Activated naive CD4-positive, alpha-beta T cell treated with anti-CD3 and anti-CD28 coated beads for 36 hours (primary cell): ENCODE measurements at places on chromosomes 6 and 20.

GRCh38 chr6:9225441-9225871, 790.1 kb upstream of the SLC35B3 start:
- DNase-seq, result no peak

GRCh38 chr6:49676671-49677281, 36.6 kb downstream of the CRISP2 start:
- DNase-seq, result no peak

DNA sequence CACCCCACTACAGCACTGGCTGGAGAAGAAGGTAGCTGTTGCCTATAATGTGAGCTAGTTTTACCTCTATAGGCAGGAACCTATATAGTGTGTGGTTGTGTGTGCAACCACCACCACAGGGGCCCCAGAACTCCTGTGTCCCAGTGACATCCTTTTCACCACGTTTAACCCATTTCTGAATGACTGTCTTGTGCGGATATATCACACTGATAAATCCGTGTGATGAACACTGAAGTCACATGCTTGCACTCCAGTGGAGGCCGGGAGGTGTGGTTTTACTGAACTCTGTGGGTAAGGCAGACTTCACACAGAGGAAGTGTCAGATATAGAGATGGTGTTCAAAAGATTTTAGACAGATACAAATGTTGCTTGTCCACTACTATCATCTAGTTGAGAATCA, 32.5 kb downstream of the SDHAF4 start:
- no peak for DNase-seq

DNA sequence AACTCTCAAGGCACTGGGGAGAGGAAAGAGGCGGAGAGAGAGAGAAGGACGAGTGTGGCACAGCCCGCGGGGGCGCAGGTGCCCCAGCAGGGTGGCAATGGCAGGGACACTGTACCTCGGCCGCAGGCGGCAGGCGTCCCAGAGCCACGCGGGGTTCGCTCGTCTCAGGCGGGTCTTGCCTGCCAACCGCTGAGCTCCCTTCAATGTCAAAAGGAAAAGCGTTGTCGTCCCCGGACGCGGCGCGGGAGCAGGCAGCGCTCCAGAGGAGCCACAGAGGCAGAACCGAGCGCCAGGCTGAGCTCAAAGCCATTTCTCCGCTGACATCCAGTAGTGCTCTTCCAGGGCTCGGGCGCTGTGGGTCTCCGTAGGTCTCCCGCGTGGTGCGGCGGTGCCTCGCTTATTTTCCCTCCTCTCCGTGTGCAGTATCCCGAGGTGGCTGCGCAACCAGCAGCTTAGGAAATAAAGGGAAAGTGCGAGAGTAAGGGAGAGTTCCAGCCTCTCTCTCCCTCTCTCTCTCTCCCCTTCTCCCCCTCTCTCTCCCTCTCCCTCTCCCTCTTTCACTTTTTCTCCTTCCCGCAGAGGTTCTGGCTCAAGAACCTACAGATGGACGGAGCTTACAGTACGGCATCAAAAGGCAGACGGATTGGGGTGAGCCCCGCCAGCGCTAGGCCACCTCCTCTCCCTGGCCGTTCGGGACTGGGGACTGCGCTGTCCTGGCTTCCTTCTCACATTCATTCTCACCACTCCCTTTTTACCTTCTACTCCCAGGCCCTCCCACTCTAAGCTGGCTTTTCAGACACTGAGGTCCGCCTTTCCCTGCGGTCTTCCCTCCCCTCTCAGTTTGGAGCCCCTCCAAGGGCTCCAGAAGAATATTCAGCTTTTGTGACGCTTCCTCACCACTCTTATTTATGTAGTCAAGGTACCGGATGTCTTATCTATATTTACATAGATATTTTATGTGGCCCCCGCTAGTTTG, at the start of gene LAMA4:
TSS of gene LAMA4 (minus strand) at position 727 of the 976 bp plus-strand sequence. CDS start at position 310, 417 bp downstream.
- peak; percentile 28 for DNase-seq

GRCh38 chr6:148760568-148761526, 14.0 kb downstream of the UST start:
- DNase-seq, result peak; percentile 41

DNA sequence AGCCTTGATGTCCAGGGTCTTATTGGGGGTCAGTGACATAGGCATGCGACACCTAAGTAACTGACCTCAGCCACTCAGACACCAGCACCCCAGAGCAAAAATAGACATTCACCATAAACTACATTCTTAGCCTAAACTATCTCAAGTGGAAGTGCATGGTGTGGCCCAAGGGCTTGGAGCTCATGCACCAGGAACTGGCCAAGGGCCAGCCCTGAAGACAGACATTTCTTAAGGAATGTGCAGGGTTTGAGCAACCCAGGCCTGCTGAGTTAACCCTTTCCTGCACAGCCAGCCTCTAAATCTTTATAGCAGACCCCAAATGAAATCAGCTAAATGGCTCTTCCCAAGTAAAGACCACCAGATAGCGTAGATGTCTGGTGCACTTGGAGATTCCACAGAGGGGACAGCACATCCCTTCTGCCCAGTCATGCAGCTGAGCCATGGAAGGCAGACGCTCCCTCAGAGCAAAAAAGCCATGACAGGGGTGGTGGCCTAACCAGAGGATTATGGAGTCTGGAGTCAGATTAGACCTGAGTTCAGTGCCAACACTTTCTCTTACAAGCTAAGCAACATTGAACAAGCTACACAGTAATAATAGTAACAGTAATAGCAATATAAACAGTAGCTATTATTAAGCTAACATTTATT, 222.6 kb downstream of the ZMYND8 start:
- no peak for DNase-seq

DNA sequence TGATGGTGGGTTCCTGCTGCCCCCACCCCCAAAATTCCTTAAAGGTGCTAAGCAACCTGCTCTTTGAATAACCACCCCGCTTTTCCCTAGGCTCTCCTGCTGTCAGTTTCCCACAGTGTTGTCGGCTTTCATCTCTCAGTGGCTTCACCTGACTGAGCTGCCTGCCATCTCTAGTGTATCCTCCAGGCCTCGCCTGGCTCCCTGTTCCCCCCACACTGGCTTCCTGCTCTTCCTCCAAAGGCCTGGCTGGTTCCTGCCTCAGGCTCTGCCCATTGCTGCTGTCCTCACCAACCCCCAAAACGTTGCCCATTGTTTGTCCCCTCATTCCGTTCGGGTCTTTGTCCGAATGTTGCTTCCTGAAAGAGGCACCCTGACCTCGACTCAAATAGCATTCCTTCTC, 93.8 kb upstream of the POPDC3 start:
- DNase-seq, result no peak

GRCh38 chr20:8187740-8188139, 55.7 kb downstream of the PLCB1 start:
- DNase-seq, result no peak

DNA sequence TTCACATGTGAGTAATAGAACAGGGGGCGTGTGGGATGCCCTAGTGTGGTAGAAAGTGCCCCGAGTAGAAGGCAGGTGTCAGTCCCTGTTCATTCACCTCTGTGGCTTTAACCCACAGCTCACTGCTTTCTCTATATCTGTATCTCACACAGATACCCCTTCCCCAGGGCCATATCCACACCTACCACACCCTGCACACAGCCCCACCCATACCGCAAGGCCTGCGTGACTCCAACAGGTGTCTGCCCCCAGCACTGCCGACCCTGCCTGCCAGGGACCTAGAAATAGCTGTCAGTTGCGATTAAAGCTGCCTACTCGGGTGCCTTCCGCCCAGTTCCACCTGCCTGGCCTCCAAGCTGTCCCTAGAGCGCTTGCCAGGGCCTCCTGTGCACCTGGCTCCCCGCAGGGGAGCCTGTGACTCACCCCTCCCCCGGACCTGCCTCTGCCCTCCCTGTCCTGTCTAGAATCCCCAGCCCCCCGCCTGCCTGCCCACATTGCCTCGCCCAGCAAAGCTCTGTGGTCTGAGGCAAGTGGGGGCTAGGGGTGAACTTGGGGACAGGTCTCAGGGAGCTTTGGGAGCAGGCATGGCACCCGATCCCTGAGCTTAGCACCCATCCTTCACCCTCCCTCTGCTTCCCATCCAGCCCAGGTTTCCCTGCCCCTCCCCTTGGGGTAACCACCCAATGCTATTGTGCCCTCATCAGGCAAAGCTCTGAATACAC, 38.3 kb upstream of the ID1 start:
- peak; percentile 35 for DNase-seq

DNA sequence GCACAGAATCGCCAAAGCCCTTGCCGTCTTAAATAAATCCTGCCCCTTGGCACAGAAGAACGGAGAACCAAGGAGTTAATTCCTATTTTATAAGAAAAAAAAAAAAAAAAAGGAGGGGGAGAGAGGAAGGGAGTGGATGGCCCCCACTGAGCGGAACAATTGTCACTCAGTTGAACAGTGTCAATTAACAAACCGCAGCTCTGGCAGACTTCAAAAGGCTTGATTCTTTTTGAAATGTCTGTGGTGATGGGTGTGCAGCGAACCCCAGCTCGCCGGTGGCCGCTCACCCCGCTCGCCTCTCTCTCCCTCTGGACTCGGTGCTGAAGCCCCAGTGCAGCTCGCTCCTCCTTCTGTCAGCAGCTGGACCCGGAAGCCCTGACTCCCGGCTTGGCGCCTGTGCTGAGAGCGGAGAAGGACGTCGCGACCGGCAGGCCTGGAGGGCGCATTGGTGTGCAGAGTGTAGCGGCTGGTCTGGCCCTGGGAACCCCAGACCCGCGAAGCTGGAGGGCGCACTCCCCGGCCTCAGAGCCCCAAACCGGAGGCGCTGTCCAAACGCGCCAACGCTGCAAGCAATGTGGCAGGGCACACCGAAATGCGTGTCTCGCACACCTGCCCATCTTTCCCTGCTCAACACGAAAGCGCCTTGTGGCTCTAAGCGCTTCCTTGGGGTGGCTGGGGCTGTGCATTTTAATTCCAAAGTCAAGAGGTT, 3.4 kb downstream of the LINC00237 start:
- peak; percentile 30 for DNase-seq

DNA sequence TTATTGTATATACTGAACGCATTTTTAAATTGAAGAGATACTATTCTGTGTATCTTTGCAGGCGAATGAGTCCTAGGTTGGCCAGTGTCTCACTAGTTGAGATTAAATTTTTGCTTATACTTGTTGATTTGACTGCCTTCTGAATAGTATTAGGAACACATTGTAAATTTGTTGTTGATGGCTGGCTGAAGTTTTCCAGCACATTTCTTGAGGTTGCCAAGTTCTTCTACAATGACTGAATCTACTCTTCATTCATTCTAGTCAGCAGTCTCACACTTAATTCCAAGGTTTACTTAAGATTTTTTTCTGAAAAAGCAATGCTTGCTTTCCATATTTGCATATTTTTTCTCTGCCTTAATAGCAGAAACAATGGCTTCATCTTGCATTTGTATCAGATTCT, 151.7 kb downstream of the ZFAND3 start:
- DNase-seq, result no peak

DNA sequence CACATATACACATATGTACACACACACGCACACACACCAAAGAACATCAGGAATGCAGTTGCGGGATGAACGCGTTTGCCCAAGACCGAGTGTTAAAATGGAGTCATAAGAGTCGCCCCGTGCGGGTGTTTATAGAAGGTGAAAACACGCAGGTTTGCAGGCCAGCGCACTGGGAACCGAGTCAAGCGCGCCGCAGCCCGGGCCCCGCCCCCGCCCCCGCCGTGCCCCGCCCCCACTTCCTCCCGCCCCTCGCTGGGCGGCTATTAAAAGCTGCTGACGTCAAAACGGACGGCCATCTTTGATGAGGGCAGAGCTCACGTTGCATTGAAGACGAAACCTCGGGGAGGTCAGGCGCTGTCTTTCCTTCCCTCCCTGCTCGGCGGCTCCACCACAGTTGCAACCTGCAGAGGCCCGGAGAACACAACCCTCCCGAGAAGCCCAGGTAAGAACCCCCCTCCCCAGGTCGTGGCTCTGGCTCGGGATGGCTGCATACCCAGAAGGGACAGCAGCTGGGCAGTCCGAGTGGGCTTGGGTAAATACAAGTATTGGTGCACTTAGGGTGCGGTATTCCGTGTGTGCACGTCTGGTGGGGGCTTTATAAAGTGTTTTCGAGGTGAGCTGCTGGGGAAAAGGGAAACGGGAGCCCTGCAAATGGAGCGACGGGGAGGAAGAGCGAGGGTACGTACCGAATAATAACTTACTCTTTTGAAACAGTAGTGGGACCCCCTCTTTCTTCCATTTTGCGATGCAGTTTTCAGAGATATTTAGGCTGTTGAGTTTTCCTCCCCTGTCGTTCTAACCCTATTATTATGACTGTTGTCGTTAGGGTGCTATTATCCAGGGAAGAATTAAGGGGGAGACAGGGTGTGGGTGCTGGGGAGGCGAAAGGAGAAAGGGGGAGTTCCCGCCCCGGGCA, at the start of gene SNAP25:
TSS of gene SNAP25 (plus strand) at position 295 of the 916 bp plus-strand sequence. CDS start 56,662 bp downstream, outside the sequence.
- DNase-seq, result peak; percentile 52

DNA sequence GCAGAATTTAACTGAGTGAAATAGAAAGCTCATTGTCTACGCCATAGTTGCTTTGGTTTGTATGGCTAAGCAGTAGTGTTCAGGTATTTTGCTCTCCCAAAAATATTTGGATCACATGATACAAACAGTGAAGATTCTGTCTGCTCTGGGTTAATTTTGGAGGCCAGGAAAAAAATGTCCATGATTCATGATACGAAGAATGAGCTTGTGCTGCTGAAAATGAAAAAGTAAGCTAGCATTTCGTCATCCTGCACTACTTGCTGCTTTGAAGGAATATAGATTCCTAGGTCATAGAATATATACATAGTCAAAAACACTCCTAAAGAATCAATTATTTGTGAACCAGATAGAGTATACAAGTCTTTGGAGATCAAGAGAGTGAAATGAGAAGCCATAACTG, 8.3 kb downstream of the WRNIP1 start:
- no peak for DNase-seq

GRCh38 chr20:44644667-44645131, 6.8 kb downstream of the ADA start:
- peak; percentile 71 for DNase-seq

- DNase-seq, result no peak
Measured at GRCh38 chr20:54914995-54915394, 439.6 kb downstream of the DOK5 start.

DNA sequence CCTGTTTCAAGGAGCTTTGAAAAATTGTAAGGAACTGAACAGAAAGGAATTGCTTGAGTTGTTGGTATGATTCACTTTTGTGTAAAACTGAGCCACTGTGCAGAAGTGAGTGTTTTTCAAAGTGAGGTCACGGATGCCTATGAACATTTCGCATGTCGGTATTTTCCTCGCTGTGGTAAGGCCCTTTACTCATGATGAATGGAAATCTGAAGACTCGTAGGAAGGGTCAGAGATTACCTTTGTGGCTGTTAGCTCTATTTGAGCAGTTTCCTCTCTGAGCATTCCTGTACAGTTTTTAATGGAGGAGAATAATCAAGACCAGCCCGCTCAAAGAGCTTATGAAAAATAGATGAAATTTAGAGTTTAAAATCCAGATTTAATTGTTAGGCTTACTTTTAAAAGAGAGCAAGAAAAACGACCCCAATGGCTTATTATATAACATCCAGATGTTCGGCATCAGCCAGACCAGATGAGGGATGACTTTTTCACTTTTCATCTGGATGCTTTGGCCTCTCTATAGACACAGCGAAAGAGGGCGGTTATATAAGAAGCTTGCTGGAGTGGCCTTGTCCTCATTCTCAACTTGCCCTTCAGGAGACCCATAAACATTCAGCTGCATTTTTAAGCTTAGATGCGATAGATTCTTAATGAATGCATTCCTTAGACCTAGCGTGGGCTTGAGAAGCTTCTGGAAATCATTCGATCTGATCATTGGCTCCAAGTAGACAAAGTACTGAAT, 99.5 kb downstream of the CD83 start:
- DNase-seq, result no peak
